ENCODE measurements at places on chromosomes 11 and 22.

DNA sequence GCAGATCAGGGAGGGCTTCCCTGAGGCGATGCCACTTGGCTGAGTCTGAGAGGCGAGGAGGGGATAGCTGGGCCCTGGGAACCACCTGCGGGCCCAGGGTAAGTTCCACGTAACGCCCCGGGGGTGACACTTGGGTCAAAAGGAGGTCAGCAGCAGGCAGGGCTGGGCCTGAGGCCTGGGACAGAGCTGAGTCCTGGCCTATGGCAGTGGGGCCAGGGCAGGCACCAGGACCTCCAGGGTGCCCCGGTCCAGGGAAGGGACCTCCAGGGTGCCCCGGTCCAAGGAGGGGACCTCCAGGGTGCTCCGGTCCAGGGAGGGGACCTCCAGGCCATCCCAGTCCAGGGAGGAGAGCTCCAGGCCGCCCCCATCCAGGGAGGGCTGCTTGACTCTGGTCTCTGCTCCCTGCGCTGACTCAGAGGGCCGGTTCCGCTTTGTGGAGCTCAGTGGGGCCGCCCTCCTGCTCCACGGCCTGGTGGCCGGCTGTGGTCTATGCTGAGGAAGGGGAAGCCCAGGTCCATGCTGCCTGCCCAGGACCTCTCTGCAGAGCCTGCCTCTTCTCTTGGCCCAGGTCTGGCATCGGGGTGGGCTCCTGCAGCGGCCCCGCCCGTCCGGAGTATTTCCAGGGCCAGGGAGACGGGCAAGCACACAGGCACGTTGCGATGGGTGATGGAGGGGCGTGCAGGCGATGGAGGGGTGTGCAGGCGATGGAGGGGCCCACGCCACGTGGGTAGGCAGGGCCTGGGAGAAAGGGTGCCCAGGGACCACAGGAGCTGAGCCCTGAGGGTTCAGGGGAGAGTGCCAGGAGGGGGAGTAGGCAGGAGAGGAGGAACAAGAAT lies 19.5 kb upstream of the WNT7B start:
- DNase-seq, result no peak

- DNase-seq, result no peak
Observed at GRCh38 chr11:8325591-8326304, 62.1 kb upstream of the LMO1 start.

DNA sequence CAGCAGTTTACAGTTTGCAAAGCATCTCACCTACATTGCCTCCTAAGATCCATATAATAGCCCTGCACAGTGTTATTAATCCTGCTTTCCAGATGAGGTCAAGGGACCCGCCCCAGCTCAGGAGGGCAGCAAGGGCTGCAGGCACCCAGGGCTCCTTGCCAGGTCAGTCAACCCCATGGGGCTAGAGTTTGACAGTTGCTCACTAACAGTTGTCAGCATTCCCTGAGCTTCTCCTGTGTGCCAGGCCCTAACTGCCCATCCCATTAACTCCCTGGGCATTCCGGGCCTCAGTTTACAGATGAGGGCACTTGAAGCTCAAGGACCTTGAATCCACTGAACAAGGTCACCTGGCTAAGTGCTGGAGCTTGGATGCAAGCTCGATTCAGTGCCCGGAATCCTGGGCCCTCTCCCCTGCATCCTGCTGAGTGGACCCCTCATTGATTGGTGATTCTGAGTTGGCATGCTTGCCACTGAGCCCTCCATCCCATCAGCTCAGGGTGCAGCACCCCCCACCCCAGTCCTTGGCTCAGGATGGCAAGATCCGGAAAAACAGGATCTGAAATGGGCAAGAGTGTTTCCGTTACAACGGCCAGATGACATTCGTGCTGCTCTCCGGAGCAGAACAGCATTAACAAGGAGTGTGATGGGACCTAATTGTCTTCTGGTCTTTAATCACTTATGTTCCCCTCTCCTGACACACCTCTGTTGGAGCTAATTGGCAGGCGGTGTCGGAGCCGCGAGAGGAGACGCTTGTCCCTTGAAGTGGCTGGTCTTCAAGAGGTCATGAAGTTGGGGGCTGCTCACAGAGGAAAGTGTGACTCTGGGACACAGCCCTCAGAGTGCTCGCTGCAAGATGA lies 87.4 kb upstream of the SHISAL1 start:
- DNase-seq, result no peak

- DNase-seq, result no peak
Observed at GRCh38 chr11:64251016-64251752, at the start of gene PLCB3. Gene PLCB3 (plus strand): TSS chr11:64251530. CDS start chr11:64251650, 120 bp downstream.

GRCh38 chr22:31291481-31292235 lies 630 bp downstream of the PIK3IP1 start:
- no peak for DNase-seq
